EH (cell line): ENCODE measurements at places on chromosomes 5 and 9.
A peak's percentile ranks its signal among the peaks of the same experiment; 100 is the strongest.

GRCh38 chr5:89241186-89241585 is 358.2 kb upstream of the MEF2C start:
- DNase-seq: no peak

- DNase-seq: no peak
Measured at GRCh38 chr9:137237759-137238726, 3.0 kb upstream of the TUBB4B start.

DNA sequence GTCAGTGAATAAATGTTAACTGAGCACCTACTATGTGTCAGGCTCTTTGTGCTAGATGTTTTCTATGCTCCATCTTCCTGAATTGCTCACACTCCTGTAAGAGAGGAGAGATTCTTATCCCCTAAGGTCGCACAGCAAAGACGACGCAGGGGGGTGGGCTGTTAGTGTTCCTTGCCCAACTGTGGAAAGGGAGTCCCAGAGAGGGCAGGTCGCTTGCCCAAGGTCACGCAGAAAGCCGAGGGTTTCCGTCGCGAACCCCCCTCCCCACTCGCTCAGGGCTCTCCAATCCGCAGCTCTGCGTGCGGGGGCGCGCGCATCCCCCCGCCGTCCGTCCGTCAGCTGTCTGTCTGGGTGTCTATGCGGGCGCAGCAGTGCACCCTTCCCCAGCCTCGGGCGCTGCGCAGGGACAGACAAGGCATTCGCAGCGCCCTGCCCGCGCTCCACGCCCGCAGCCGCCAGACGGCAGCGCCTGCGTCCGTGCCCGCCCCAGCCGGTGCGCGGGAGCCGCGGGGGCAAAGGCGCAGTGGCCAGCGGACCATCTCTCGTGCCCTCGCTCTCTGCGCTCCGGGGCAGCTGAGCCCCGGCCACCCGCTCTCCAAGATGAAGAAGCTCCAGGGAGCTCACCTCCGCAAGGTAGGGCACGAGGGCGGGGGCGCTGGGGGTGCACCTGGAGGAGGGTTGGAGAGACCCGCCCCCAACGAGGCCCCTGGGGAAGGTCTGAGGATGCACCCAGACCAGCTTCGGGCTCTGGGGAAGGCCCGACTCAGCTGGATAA is at the start of gene SLC6A7:
Gene SLC6A7 (plus strand): TSS at position 335 of the 775 bp plus-strand sequence. CDS start 266 bp downstream, at position 601.
- DNase-seq: no peak

DNA sequence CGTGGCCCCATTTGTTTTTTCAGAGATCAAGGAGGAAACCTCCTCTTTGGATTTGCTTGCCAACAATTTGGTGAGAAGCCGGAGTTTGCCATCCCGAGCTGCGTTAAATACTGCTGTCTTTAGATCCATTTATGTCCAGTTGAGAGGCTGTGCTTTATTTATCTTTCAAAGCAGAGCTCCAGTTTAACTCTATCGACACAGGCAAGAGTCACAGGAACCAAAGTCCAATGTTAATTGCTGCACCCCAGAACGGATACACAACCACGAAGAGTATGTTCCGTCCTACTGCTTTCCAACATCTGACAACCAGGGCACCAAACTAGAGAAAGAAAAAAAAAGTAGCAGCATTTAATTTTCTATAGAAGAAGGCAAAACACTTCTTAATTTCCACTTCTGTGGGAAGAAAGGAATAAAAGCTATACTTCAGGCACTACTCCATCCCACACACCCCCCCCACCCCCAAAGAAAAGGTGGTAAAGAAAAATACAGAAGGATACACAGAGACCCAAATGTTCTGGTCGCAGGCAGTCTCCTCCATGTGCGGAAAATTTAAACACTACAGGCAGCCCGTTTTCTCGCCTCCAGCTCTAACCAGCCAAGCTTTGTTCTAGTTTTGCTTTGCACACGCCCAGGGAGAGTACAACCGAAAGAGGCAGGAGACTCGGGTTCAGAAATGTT is 1.1 kb downstream of the FEM1C start:
- DNase-seq: peak; percentile 68

DNA sequence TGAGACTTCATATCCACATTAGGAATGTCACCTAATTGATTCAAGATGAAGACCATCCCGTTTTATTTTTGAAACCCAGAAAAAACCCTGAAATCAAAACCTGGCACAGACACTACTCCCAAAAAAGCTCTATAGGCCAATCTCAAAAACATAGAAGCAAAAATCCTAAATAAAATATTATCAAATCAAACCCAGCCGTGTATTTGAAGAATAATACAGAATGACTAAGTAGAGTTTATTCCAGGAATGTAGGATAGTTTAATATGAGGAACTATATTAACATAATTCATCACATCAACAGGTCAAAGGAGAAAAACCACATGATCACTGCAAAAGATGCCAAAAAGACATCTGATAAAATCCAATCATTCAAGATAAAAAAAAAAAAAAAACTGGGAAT is 167.1 kb downstream of the ACTL7B start:
- no peak for DNase-seq

GRCh38 chr9:35915681-35916294 is 6.5 kb downstream of the SPAAR start:
- DNase-seq: no peak

DNA sequence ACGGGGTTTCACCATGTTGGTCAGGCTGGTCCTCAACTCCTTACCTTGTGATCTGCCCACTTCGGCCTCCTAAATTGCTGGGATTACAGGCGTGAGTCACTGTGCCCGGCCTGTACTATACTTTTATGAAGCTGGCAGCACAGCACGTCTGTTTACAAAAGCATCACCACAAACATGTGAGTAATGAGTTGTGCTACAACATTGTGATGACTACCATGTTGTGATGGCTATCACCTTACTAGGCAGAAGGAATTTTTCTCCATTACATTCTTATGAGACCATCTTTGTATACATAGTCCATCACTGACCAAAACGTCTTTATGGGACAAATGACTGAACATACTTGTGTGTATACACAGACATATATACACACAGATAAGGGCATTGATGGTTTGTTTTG is 1019.0 kb downstream of the CDH18 start:
- DNase-seq: no peak

GRCh38 chr5:9644630-9645029 is 14.5 kb upstream of the TAS2R1 start:
- DNase-seq: peak; percentile 46

- DNase-seq: peak; percentile 13
Measured at GRCh38 chr5:41334758-41335157, 121.4 kb upstream of the C6 start.

DNA sequence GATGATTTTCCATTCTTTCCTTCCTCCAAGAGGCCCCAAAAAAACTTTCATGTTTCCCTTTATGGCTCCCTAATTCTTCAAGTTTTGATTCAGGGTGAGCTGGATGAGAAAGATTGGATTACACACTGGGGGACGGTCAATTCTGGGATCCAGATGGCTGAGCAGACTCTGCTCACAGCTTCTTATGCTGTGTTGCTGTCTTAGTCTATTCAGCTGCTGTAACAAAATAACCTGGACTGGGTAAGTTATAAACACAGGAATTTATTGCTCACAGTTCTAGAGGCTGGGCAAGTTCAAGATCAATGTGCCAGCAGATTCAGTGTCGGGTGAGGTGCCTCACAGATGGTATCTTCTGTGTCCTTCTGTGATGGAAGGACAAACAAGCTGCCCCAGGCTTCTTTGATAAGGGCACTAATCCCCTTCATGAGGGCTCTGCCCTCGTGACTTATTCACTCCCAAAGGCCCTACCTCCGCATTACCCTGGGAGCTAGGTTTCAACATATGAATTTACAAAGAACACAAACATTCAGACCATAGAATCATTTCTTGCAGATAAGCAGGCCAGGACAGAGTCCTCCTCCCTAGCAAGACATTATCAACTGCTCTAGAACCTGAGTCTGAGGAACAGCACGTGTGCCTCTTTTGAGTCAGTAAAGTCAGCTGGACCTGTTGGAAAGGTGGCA is 23.1 kb upstream of the SMAD5 start:
- DNase-seq: no peak

DNA sequence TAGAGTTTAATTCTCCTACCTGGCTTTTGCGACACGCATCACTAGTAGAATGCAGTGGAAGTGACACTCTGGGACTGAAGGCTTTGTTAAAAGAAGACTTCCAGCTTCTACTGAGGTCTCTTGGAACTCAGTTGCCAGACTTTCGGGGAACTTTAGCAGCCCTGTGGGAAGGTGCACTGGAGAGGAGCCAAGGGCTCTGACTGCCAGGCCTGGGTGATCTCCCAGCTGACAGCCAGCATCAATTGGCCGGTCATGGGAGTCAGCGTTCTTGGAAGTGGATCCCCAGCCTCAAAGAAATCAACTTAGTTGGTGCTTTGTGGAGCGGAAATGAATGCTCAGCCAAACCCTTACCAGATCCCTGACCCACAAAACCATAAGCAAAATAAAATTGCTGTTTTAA is 87.1 kb downstream of the OSTF1 start:
- DNase-seq: no peak

DNA sequence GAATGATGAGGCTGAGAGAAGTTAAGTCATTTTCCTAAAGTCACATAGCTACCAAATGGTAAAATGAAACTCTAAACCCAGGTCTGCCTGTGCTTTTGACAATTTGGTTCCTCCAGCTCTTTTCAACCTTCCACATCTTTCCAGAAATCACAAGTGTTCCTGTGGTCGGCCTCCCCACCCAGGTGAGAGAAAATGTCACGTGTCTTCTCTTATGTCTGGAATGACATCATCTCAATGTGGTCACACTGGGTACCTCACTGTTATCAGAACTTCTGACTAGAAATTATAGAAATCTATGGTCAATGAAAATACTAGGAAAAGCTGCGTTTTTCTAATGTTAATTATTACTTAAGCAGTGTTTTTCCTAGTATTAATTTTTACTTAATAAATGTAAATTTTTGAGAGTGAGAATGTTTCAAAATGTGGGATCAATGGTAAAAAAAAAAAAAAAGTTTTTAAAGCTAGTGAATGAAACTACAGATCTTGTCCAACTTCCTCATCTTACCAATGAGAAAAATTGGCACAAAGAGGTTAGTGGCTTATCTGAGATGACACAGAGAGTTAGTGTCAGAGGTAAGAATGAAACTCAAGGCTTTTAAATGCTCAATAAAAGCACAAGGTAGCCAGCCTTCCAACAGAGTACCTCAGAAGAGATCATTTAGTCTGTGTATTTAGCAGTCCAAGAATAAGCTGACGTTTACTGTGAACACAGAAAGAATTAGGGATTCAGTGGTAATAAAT is 228.7 kb upstream of the NR4A3 start:
- DNase-seq: no peak

DNA sequence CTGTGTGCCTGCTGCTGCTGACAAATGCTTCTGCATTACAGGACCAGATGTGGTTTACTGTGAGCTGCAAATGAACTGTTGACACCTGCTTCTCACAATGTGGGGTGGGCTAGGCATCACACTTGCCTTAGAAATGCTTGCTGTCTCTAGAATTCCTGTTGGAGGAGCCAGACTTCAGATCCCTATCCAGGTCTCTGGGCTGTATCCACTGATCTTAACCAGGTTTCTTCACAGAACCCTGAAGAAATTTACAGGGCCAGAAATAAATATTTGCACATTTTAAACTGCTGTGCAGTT is 255.4 kb downstream of the FAM114A2 start:
- DNase-seq: no peak

- DNase-seq: peak; percentile 22
Measured at GRCh38 chr5:37715361-37715760, 124.5 kb downstream of the GDNF start.

GRCh38 chr9:2494562-2494961 is 127.0 kb upstream of the VLDLR start:
- peak; percentile 82 for DNase-seq

DNA sequence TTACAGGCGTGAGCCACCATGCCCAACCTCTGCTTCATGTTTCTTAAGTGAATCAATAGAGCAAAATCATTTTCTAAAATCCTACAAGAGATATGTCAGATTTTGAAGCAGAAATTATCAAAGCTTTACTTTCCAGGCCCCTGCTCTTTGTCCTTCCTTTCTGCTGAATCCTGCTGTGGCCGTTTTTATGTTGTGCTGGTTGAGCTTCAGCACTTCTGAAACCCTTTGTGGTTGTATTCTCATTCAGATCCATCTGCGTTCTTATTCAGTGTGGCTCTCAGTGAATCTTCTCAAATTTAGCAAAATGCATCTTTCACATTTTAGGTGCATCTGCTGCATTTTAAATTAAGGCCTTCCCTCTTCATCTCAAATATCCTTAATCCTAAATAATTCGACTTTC is 26.0 kb downstream of the JMY start:
- no peak for DNase-seq

DNA sequence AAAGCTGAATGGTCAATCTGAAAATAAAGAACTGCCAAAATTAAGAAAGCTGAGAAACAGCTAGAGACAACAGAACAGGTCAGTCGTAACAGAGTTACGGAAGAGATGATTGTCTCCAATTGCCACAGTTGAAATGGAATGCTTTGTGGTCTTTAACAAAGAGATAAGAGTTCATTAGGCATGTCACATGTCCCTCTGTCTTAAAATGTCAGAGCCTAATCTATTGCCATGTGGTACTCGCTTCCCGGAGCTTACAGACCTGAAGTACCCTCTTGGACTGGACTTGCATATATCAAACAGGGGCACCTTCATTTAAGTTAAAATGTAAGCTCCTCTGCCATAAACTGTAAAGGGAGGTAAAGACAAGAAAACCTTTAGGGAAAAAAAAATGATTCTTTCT is 19.7 kb downstream of the TTC39B start:
- DNase-seq: no peak

DNA sequence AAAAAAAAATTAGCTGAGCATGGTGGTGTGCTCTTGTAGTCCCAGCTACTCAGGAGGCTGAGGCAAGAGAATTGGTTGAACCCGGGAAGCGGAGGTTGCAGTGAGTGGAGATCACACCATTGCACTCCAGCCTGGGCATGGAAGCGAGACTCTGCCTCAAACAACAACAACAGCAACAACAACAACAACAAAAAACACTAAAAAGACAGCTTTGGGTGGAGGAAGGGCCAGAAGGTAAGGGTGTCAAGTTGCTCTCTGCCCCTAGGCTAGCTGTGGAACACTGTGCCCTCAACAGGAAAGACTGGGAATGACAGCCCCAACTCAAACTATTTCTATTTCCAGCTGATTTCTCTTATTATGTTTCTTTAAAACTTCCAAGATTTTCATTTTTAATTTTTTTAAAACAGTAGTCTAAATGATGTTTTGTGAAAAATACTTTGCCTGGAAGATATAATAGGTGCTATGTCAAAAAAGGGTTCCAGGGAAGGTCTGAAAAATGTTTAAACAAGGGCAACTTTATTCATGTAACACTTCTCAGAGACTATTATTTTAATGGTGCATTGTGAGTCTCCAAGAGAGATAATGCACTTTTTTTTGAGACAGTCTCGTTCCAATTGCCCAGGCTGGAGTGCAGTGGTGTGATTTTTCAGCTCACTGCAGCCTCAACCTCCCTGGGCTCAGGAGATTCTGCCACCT is 29.9 kb downstream of the CLINT1 start:
- DNase-seq: peak; percentile 12

DNA sequence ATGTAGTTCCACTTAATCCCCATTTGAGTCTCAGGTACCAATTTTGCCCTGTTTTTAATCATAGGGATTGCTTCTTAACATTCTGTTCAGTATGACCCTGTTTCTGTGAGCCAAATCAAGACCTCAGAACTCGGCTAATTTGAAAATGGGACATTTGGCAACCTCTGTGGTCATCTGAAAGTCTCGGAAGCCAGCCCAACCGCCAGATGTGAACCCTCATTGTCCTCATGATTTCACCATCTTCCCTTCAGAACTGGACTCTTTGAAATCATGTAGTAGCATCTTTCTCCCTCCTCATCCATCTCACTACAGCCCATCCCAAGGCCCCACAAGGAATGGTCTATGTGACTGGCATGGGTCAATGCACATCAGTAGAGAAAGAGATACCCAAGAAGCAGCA is 88.9 kb downstream of the S1PR3 start:
- peak; percentile 5 for DNase-seq

GRCh38 chr9:98391867-98392266 is 136.4 kb upstream of the TBC1D2 start:
- no peak for DNase-seq
